Activated naive CD8-positive, alpha-beta T cell treated with anti-CD3 and anti-CD28 coated beads for 36 hours (primary cell): ENCODE measurements at places on chromosomes 7 and 10. TPM values are rescaled to one million over a fixed set of nuclear protein-coding genes. Genes with fewer than 3 reads are reported as not detected.

DNA sequence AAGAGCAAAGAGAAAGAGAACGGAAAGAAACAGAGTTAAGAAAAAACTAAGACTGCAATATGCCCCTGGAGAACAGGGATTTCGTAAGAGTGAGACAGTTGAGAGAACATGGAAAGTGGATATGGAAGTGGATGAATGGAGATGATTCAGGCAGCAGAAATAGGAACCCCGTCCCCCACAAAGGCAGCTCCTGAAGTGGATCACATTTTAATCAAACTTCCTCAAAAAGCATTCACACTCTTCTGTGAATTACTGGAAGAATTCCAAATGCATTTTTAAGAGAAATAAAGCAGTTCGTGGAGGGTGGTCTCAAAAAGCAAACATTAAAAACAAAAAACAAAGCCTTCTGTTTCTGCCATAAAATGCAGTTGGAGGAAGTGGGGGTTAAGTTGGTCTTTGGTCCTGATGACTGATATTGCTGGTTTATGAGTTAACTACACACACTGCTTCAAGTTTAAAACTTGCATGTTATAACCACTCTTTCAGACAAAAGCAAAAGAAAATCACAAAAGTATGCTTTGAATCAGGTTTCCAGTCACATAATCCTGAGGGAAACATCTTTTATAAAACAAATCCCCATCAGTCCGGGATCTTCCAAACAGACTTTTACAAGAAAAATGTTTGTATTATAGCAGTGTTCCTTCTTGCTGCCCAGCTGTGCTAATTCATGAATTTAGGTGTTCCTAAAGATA is 214.3 kb downstream of the FANK1 start:
- no peaks in the 10 kb centered on the region for H3K36me3 ChIP-seq
- no peak overlapping the region for H3K27ac ChIP-seq

GRCh38 chr7:131096267-131096927 is 231.3 kb upstream of the MKLN1 start:
- DNase-seq: no peak
- H3K4me3 ChIP-seq: no peak overlapping the region
- H3K36me3 ChIP-seq: peaks cover 44% of the 10 kb centered on the region

DNA sequence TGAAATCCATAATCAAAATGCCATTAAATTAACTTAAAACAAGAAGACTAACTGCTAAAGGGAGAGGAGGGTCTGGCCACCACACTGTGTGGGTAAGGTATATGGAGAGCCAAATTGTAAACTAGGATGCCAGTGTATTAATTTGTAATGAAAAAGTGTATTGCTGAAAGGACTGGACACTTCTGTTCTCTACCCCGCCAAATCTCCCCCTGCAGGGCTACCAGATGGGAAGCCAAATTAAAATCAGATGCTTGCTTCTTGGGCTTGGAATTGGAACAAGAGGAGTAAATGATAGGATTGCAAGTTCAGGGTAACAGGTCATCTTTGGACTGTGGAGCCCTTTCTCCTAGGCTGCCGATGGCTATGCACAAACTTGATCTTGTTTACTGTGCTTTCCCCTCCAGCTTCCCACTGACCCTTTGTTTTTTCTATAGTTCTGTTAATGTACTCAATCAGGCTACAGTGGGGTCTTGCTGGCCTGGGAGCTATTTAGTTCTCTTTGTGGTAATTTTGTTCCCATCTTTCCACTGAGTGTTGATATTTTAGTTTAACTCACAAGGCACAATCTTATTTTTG is 932.1 kb upstream of the C7orf33 start:
- H3K4me3 ChIP-seq: no peak overlapping the region
- DNase-seq: no peak
- H3K27ac ChIP-seq: no peak overlapping the region
- no peaks in the 10 kb centered on the region for H3K36me3 ChIP-seq

- DNase-seq: no peak
- peaks cover 46% of the 10 kb centered on the region for H3K27me3 ChIP-seq
- H3K4me1 ChIP-seq: peaks cover 20% of the 10 kb centered on the region
- no peak overlapping the region for H3K27ac ChIP-seq
- H3K36me3 ChIP-seq: no peaks in the 10 kb centered on the region
Measured at GRCh38 chr7:25944777-25945515, 207.1 kb upstream of the NFE2L3 start.

DNA sequence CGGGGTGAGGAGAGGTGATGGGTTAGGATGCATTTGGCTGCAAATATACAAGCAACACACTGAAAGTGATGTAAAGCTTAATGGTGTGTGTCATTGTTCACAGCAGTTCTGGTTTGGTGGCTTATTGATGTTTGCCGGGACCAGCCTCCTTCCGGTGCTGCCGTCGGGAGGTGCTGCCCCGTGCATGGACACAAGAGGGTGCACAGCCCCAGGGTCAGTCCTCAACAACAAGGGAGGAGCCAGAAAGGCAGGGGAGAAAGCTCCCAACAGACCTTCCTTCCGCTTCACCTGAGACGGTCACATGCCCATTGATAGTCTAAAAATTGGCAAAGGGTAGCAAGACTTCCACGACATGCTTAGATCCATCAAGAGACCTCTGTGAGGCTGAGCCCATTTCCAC is 9.5 kb downstream of the RNF32 start:
- H3K4me1 ChIP-seq: peaks cover 4% of the 10 kb centered on the region
- no peak for DNase-seq
- peaks cover 57% of the 10 kb centered on the region for H3K27me3 ChIP-seq

DNA sequence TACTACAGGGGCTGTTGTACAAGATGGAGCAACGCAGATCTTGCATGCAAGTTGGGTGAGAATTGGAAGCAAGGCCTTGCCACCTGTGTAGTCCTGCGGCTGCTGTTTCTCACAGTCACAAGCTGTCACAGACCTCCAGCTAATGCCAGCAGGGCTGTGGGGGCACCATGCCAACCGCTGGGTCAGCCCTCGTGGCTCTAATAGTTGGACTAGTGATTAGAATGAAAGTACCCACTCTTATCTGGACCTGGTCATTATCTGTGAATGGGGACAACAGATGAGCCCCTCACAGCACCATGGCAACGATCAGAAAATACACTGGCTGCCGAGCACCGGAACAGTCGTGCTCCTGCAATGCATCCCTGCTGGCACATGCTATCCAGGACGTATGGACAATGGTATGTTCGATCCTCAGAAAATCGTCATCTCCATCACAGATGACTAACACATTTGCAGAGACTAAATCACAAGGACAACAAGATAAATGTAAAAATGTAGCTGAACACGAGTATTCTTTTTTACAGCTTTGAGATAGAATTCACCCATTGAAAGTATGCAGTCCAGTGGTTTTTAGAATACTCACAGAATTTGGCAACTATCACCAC is 80.4 kb upstream of the CALN1 start:
- no peak overlapping the region for H3K4me3 ChIP-seq
- no peaks in the 10 kb centered on the region for H3K4me1 ChIP-seq
- no peak for DNase-seq
- H3K27ac ChIP-seq: no peak overlapping the region
- no peaks in the 10 kb centered on the region for H3K36me3 ChIP-seq
- no peaks in the 10 kb centered on the region for H3K27me3 ChIP-seq

GRCh38 chr10:120314442-120314841 is 142.6 kb upstream of the PLPP4 start:
- H3K4me3 ChIP-seq: no peak overlapping the region
- no peak overlapping the region for H3K27ac ChIP-seq
- H3K4me1 ChIP-seq: no peaks in the 10 kb centered on the region
- H3K27me3 ChIP-seq: peaks cover 9% of the 10 kb centered on the region
- no peaks in the 10 kb centered on the region for H3K36me3 ChIP-seq
- no peak for DNase-seq

DNA sequence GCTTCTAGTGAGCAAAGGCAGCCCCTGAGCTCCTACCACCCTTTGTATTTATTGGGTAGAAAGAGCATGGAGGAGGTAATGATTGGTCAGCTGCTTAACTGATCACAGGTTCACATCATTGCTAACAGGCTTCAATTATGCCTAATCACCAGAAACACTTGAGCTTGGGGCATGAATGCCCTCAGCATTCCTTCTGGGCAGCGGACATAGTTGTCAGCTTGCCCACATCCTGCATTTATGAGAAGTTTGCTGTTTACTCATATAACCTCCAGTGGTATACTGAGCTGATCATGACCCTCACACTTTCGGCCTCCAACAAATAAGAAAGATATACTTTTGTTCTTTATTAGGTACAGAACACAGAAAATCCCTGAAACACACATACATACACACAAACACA is 140.3 kb upstream of the ODAD2 start:
- no peak overlapping the region for H3K4me3 ChIP-seq
- H3K27ac ChIP-seq: no peak overlapping the region
- H3K36me3 ChIP-seq: peaks cover 48% of the 10 kb centered on the region
- no peaks in the 10 kb centered on the region for H3K27me3 ChIP-seq
- peaks cover 9% of the 10 kb centered on the region for H3K4me1 ChIP-seq

DNA sequence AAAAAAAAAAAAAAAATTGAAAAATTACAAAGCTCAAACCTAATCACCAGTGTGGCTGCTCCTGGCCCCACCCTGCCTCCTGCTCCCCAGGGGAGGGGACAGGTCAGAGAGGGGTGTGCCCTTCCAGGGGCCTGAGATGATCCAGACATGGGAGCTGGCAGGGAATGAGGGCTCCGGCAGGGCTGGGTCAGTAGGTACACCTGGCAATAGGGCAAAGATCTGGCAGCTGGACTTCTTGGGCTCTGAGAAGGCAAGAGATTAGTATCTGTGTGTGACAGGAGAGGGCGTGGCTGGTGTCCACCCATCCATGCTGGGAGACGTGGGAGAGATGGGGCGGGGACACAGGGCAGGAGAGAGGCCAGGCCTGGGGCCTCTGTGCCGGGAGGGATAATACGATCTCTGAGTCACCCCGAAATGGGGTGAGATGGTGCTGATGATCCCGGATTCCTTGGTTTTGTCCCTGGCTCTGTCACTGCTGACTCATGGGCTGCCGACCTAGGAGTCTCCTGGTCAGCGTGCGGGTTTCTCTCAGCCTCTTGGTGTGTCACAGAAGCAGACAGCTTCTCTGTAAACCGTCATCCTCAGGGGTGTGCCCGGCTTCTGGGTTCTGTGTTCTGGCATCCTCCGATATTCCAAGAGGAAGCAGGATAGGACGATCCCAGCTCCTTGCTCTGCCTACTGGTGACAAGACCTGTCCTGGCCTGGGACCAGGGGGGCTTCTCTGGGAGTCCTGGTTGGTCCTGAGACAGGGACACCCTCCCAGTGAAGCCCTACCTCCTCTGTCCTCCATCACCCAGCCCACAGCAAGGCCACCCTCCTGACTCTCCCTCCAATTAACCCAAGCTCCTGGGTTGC is 8.2 kb upstream of the CLDN4 start:
- no peak for DNase-seq
- H3K36me3 ChIP-seq: no peaks in the 10 kb centered on the region
- H3K4me3 ChIP-seq: no peak overlapping the region

DNA sequence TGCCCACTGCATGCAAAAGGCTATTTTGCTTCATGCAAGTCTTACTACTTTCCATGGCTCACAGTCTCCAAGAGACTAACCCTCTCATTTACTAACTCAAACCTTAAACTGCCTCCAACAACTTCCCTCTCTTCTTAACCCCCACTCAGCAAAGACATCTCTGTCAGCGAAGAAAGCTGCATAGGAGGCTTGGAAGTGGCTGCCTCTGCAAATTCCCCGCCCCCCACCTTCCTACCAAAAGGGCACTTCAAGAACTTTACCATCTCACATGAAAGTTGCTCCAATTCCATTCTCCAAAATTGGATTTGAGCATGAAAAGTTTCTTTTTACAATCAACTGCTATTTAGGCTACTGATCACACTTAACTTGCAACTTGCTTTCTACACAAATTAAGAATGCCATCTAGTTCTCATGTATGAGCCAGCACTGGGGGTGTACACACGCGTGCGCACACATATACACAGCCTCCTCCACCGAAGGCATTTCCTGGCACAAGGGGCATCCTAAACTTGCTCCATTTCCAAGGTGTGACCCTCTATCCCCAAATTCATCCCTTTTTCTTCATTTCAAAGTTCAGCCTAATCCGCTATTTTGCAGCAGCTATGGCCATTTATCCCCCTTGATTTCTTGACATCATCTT is 1.8 kb downstream of the CCDC6 start:
- H3K27me3 ChIP-seq: no peaks in the 10 kb centered on the region
- peaks cover 71% of the 10 kb centered on the region for H3K4me1 ChIP-seq
- H3K27ac ChIP-seq: peak overlapping the region; percentile 98
- peak overlapping the region; percentile 98 for H3K4me3 ChIP-seq

- no peak for DNase-seq
- no peaks in the 10 kb centered on the region for H3K27me3 ChIP-seq
Measured at GRCh38 chr10:112813866-112814591, 136.0 kb upstream of the TCF7L2 start.

GRCh38 chr7:118372530-118372929 is 148.0 kb downstream of the ANKRD7 start:
- no peaks in the 10 kb centered on the region for H3K4me1 ChIP-seq
- no peak overlapping the region for H3K4me3 ChIP-seq
- no peak for DNase-seq
- no peak overlapping the region for H3K27ac ChIP-seq

DNA sequence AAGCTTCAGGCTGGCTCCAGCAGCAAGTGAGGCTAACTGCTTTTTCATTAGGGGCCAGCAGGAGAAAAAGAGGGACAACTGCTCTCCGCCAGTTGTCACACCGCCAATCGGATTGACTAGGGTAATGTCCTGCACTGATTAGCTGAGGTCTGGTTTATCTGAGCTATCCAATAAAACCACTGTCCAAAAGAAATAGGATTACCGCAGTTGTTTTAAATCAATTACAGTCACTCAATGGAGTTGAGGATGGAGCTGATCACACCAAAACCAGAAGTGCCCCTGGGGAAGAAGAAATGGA is 351.4 kb upstream of the NPVF start:
- no peak overlapping the region for H3K27ac ChIP-seq
- no peaks in the 10 kb centered on the region for H3K27me3 ChIP-seq
- no peak for DNase-seq
- no peaks in the 10 kb centered on the region for H3K36me3 ChIP-seq
- peaks cover 2% of the 10 kb centered on the region for H3K4me1 ChIP-seq

Gene HABP2
- total RNA-seq: not detected

Gene GCK
- total RNA-seq: 3.7 TPM

Gene MYH16
- not detected for total RNA-seq

Gene PLEKHA8
- 13.2 TPM for total RNA-seq

Gene PTF1A
- not detected for total RNA-seq

Gene PLXNA4
- total RNA-seq: 0.12 TPM

Gene TMEM229A
- total RNA-seq: not detected
